CD4-positive, alpha-beta T cell (primary cell): ENCODE measurements at places on chromosomes 7 and 10. TPM values are rescaled to one million over a fixed set of nuclear protein-coding genes. Genes with fewer than 3 reads are reported as not detected.

DNA sequence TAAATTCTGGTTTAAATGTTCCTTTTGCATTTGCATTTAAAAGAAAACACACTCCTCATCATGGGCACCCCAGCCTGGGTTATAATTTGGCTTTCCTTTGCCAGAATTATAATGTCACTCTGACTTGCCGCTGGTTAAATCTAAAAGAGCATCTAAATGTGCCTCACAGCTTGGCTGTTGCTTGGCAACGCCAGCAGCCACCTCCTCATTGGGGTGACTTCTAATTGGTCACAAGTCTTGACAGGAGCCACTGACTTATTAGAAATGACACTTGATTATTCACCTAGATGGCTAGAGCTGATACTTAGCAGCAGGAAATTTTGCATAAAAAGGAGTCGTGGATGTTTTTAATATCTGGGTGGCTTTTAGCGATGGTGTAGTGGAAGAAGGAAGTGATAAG lies 114.3 kb downstream of the TBXAS1 start:
- no peak overlapping the region for H3K4me3 ChIP-seq
- no peak overlapping the region for H3K27ac ChIP-seq
- no peaks in the 10 kb centered on the region for H3K4me1 ChIP-seq

Gene WBP1L
- 6.5 TPM for total RNA-seq

- H3K4me1 ChIP-seq = peaks cover 14% of the 10 kb centered on the region
- H3K4me3 ChIP-seq = peak overlapping the region; percentile 48
- no peaks in the 10 kb centered on the region for H3K36me3 ChIP-seq
- peak; percentile 64 for DNase-seq
- peaks cover 13% of the 10 kb centered on the region for H3K27me3 ChIP-seq
Observed at GRCh38 chr7:101363734-101364374, 1.2 kb downstream of the COL26A1 start.

Gene CYP2W1
- not detected for total RNA-seq

DNA sequence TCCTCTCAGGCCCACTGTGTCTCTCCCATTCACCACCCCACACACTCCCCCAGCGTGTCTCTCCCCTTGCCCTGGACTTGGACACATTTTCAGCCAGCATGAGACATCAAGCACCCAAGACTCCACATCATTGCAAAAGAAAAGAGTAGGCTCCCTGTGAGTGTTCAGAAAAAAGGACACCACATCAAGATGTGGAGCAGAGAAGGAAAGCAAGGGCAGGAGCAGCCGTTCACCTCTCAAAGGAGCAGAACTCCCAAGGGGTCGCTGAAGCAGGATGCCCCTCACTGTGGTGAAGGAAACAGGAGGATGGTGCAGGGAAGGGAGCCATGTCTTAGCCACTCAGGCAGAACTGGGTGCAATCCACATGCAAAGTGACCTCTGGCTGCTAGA lies 89.9 kb upstream of the MACROH2A2 start:
- H3K36me3 ChIP-seq = no peaks in the 10 kb centered on the region
- no peak for DNase-seq
- H3K4me1 ChIP-seq = no peaks in the 10 kb centered on the region
- no peaks in the 10 kb centered on the region for H3K27me3 ChIP-seq
- H3K27ac ChIP-seq = no peak overlapping the region

Gene GRM3
- total RNA-seq = not detected

Gene LIPJ
- not detected for total RNA-seq
